ENCODE measurements at places on chromosomes 11 and 22.
A peak's percentile ranks its signal among the peaks of the same experiment; 100 is the strongest.

- no peaks in the 10 kb centered on the region for H3K4me1 ChIP-seq
- peak; percentile 44 for DNase-seq
- H3K4me3 ChIP-seq = no peak overlapping the region
- no peak overlapping the region for H3K27ac ChIP-seq
- no peaks in the 10 kb centered on the region for H3K36me3 ChIP-seq
These were observed 437.8 kb upstream of the CCDC90B start for GRCh38 chr11:83723999-83724398.

DNA sequence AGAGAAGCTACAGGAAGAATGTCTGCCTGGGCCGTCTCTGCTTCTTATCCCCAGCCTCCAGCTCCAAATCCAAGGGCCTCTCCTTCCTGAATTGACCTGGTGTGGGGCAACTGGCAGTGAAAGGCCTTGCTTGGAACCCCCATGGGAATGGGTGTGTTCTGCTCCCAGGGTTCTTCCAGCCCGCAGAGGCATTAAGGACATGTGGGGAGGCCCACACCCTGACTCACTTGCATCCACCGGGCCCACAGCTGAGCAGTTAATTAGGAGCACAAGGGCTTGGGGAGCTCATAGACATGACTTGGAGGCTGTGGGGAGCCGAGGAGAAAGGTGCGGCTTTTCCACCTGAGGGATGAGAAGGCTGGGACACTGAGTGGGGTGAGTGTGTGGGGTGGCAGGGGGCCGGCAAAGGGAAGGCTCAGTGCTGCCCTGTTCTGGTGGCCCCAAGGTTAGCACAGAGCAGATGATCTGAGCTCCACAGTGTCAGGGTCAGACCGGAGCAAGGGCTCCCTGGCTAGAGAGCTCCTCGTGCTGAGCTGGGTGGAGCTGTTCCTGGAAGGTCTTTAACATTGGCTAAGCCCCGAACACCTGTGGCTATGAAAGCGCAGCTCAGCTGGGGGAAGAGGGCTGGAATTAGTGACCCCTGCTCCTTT is 64.5 kb upstream of the NECTIN1 start:
- H3K4me1 ChIP-seq = no peaks in the 10 kb centered on the region
- no peaks in the 10 kb centered on the region for H3K36me3 ChIP-seq
- H3K27ac ChIP-seq = no peak overlapping the region
- no peak for DNase-seq
- no peaks in the 10 kb centered on the region for H3K27me3 ChIP-seq
- no peak overlapping the region for H3K4me3 ChIP-seq

DNA sequence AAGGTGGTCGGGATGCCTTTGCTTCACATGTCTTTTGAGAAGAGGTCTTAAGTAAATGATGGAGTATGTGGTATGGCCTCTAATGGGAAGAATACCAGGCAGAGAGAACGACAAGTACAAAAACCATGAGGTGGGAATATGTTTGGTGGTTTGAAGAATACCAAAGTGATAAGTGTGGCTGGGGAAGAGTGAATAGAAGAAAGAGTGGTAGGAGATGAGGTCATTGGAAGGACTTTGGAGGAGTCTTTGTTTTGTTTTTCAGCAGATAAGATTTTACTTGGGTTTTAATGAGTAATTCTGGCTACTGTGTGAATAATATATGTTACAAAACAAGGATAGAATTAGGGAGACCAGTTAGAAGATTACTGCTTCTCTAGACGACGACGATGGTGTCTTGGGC is 515.4 kb downstream of the RAB38 start:
- no peak overlapping the region for H3K27ac ChIP-seq
- DNase-seq = no peak
- H3K4me3 ChIP-seq = no peak overlapping the region

GRCh38 chr11:128814856-128815705 is 52.0 kb downstream of the KCNJ1 start:
- H3K27ac ChIP-seq = 0 out of 2 replicates have a peak overlapping the region, but pooled peaks have one; percentile 12
- H3K4me3 ChIP-seq = peak overlapping the region; percentile 33
- H3K27me3 ChIP-seq = no peaks in the 10 kb centered on the region
- peaks cover 8% of the 10 kb centered on the region for H3K4me1 ChIP-seq

DNA sequence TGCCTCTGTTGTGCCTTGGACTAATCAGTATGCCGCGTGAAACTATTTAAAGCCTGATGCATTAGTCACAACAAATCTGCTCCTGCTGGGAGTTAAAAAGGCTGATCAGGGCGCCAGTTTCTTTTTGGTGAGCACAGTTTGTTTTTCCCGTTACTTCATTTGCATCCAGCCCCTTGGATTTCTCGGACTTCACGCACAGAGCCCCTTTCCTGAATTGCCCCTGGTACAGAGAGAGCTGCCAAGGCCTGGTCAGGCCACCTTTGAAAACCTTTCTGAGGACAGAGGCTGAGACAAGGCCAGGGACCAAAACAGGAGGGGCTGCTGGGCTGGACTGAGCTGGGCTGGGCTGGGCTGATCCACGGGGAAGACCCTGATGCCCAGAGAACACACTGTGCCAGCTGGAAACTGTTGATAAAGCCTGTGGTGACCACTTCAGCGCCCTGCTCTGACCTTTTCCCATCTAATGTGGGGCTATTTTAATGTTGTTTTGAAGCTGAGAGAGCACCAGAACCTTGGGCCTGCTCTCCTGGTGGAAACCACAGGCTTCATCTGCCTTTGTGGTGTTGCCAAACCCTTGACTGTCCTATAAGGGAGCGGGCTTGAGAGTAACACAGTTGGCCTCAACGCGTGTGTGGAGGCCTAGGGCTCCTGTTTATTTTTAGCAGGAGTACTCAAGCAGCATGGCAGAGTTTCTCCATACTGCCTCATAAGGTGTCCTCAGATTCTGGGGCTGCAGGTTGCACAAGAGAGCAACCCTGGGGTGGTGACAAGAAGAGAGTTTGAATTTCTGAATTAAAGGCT is 44.2 kb downstream of the NAV2 start:
- H3K27me3 ChIP-seq = no peaks in the 10 kb centered on the region
- DNase-seq = no peak
- H3K36me3 ChIP-seq = peaks cover 6% of the 10 kb centered on the region
- no peaks in the 10 kb centered on the region for H3K4me1 ChIP-seq

GRCh38 chr22:37571992-37572373 is 7.9 kb downstream of the LGALS2 start:
- no peak for DNase-seq
- H3K27me3 ChIP-seq = no peaks in the 10 kb centered on the region
- no peak overlapping the region for H3K4me3 ChIP-seq
- H3K36me3 ChIP-seq = peaks cover 5% of the 10 kb centered on the region

- H3K27ac ChIP-seq = no peak overlapping the region
- no peaks in the 10 kb centered on the region for H3K4me1 ChIP-seq
- H3K4me3 ChIP-seq = no peak overlapping the region
- no peaks in the 10 kb centered on the region for H3K36me3 ChIP-seq
- DNase-seq = no peak
These were observed 290.7 kb downstream of the TBC1D22A start for GRCh38 chr22:47053013-47053725.

GRCh38 chr11:85756401-85757200 is 54.3 kb downstream of the SYTL2 start:
- H3K27ac ChIP-seq = no peak overlapping the region
- no peaks in the 10 kb centered on the region for H3K27me3 ChIP-seq
- H3K4me3 ChIP-seq = no peak overlapping the region
- peaks cover 5% of the 10 kb centered on the region for H3K36me3 ChIP-seq
- no peak for DNase-seq

GRCh38 chr11:8351223-8351622 is 87.5 kb upstream of the LMO1 start:
- no peak for DNase-seq
- no peaks in the 10 kb centered on the region for H3K27me3 ChIP-seq
- no peaks in the 10 kb centered on the region for H3K36me3 ChIP-seq
- H3K4me1 ChIP-seq = peaks cover 22% of the 10 kb centered on the region
- no peak overlapping the region for H3K27ac ChIP-seq

DNA sequence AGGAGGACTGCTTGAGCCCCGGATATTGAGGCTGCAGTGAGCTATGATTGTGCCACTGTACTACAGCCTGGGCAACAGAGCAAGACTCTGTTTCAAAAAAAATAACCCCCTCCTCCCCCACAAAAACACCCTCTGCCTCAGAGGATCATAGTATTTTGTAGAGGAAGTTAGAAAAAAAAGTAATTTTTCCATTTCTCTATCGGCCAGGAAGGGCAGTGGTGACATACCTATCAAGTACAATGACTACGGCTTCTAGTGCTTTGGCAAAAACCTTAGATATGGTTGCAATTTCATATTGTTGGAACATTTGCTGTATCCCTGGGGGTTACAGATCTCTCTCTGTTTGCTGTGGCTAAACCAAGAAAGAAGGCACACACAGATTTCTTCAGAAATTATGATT is 28.9 kb downstream of the C2CD3 start:
- peaks cover 36% of the 10 kb centered on the region for H3K4me1 ChIP-seq
- H3K36me3 ChIP-seq = peaks cover 25% of the 10 kb centered on the region
- DNase-seq = no peak
- no peaks in the 10 kb centered on the region for H3K27me3 ChIP-seq
- no peak overlapping the region for H3K4me3 ChIP-seq
- no peak overlapping the region for H3K27ac ChIP-seq

DNA sequence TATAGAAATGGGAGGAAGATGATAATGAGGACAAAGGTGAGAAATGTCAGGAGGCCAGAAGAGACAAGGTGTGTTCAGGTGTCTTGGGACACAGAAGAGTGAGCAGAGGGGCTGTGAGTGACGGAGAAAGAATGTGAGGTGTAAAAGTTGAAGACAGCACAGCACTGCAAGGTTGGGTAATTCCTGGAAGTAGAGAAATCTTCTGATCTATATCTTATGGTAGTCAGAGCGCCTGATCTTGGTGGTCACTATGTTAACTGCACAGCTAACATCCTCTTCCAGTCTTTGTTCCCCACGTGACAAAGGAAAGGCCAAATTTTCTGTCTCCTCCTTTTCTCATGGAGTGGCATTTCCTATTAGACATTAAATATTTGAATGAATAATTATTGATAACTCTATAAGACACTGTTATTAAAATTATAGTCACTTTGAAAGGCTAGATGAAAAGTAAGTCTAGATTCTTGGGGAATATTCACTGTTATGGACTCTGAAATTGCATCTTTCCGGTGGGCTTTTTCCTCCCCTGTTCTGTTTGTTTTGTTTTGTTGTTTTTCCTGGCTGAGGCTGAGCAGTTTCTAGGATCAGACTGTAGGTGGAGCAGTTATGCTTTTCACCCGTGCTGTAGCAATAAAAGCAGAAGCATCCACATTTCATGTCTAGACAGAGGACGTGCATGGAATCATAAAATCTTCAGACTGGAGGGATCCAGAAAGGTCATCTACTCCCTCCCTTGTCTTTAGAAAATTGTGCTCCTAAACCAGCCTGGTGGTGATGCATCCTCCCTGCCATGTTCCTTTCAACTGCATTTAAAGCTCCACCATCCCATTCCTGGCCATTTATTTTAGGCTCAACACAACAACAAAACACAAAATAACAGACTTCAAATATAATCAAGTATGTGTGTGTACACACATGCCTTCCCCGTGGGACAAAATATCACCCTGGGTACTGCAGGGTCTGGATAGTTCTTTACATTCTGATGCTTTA is 26.6 kb downstream of the SC5D start:
- no peaks in the 10 kb centered on the region for H3K4me1 ChIP-seq
- H3K27ac ChIP-seq = no peak overlapping the region
- no peaks in the 10 kb centered on the region for H3K36me3 ChIP-seq
- peak; percentile 38 for DNase-seq
- H3K4me3 ChIP-seq = no peak overlapping the region

- H3K4me1 ChIP-seq = no peaks in the 10 kb centered on the region
- no peak for DNase-seq
- no peak overlapping the region for H3K4me3 ChIP-seq
- peaks cover 20% of the 10 kb centered on the region for H3K27me3 ChIP-seq
- H3K36me3 ChIP-seq = no peaks in the 10 kb centered on the region
These were observed 2.9 kb downstream of the MIOX start for GRCh38 chr22:50489363-50490243.

- no peak overlapping the region for H3K4me3 ChIP-seq
- DNase-seq = peak; percentile 31
- H3K36me3 ChIP-seq = peaks cover 7% of the 10 kb centered on the region
- H3K27me3 ChIP-seq = no peaks in the 10 kb centered on the region
These were observed 18.6 kb upstream of the NAP1L4 start for GRCh38 chr11:3010521-3011275.

DNA sequence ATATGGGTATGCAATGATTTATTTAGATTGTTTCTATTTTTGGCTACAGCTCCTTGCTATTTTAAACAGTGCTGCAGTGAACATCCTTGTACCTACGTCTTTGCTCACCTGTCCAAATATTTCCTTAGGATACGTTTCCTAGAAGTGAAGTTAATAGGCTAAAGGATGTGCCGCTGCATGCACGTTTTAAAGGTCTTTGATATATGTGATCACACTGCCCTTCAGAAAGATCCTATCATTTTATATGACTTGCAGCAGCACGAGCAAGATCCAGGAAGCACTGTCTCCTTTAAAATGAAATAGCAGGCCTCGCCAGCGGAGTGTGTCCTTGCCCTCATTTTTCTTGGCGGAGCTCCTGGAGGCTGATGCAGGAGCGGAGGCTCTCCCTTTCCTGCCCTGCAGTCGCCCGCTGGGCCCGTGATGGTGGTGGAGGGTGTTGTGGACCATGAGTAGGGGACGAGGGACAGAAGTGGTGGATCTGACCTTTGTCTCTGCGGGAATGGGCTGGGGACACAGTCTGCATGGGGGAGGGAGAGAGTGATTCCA is 19.4 kb downstream of the RPS6KA4 start:
- no peaks in the 10 kb centered on the region for H3K36me3 ChIP-seq
- DNase-seq = no peak
- H3K27ac ChIP-seq = no peak overlapping the region
- H3K27me3 ChIP-seq = no peaks in the 10 kb centered on the region
- peaks cover 4% of the 10 kb centered on the region for H3K4me1 ChIP-seq
- no peak overlapping the region for H3K4me3 ChIP-seq

GRCh38 chr11:3989276-3989920 is 105.2 kb upstream of the RRM1 start:
- H3K27me3 ChIP-seq = no peaks in the 10 kb centered on the region
- H3K27ac ChIP-seq = no peak overlapping the region
- no peaks in the 10 kb centered on the region for H3K36me3 ChIP-seq
- no peaks in the 10 kb centered on the region for H3K4me1 ChIP-seq
- H3K4me3 ChIP-seq = no peak overlapping the region

GRCh38 chr11:92740276-92740675 is 229.2 kb upstream of the MTNR1B start:
- H3K4me1 ChIP-seq = no peaks in the 10 kb centered on the region
- no peaks in the 10 kb centered on the region for H3K27me3 ChIP-seq
- H3K4me3 ChIP-seq = no peak overlapping the region
- H3K27ac ChIP-seq = no peak overlapping the region
- no peaks in the 10 kb centered on the region for H3K36me3 ChIP-seq

DNA sequence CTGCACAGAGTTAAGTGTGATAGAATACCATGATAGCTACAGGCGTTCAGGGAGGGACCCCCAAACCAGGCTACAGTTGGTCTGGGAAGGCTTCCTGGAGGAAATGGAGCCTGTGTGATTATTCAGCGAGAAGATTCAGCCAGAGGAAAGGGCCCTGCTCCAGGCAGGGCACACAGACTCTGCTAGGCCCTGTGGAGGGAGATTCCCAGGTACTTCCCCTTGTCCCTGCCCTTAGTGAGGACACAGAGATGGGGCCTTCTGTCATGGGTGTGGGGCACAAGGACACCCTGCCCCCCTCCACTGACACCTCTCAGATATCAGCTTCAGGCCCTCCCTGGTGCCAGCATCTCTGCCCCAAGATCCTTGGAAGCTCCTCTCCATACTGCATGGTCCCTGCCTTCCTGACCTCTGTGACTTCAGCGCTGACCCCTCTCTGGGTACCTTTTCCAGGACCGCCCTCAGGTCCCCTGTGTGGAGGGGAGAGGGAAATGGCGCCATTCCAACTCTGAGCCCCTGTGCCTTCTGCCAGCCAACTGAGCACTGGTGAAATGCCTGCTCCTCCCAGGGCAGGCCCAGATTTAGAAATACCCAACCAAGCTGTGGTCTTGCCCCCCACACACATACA is 12.6 kb upstream of the POU2F3 start:
- H3K36me3 ChIP-seq = no peaks in the 10 kb centered on the region
- no peak overlapping the region for H3K27ac ChIP-seq
- no peak overlapping the region for H3K4me3 ChIP-seq
- peaks cover 6% of the 10 kb centered on the region for H3K4me1 ChIP-seq

All from SJCRH30 (cell line).